ENCODE measurements at places on chromosomes 12 and 14.

GRCh38 chr12:4153343-4153892, 120.1 kb upstream of the CCND2 start:
- DNase-seq = no peak

DNA sequence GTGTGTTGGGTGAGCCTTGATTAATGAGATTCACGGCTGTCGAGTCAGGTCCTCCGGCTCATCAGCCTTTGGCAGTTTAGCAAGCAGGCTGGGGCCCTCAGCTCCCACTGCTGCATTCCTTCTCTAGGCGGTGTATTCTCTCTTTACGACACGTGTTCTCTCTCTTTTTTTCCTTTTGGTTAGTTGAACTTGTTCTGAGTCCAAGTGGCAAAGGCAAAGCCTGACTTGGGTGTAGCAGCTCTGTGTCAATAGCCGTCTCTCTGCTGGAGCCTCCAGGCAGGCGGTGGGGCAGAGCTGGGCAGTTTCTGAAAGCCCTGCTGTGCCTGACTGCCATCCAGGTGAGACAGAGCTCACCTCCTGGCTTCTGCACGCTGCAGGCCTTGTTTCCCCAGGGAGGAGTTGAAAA, 46.6 kb downstream of the SUSD6 start:
- no peak for DNase-seq

DNA sequence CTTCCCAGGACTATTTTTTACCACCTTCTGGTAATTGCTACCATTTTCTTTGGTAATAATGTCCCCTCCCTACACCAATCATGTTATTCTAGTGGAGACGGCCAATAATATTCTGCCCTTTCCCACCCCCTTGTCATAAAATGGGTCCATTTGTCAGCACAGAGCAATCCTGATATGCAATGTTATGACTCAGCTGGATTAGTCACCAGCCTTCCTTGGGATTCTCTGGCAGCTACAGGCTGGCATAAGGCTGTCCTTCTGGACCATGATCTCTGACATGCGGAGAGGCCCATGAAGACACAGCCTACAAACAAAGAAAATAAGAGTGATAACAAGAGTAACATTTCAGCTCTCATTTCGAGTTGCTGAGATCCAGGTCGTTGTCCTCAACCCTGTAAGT, 222.0 kb upstream of the CPNE8 start:
- no peak for DNase-seq

- no peak for DNase-seq
These were observed 2.2 kb downstream of the CALM1 start for GRCh38 chr14:90398841-90399540.

Measured in NCI-H1048 (cell line).